Bone marrow (tissue), 2 donors: ENCODE measurements at places on chromosomes 6 and 20.
A peak's percentile ranks its signal among the peaks of the same experiment; 100 is the strongest.

GRCh38 chr6:40256224-40256623 is 322.0 kb upstream of the MOCS1 start:
- DNase-seq: no peak

DNA sequence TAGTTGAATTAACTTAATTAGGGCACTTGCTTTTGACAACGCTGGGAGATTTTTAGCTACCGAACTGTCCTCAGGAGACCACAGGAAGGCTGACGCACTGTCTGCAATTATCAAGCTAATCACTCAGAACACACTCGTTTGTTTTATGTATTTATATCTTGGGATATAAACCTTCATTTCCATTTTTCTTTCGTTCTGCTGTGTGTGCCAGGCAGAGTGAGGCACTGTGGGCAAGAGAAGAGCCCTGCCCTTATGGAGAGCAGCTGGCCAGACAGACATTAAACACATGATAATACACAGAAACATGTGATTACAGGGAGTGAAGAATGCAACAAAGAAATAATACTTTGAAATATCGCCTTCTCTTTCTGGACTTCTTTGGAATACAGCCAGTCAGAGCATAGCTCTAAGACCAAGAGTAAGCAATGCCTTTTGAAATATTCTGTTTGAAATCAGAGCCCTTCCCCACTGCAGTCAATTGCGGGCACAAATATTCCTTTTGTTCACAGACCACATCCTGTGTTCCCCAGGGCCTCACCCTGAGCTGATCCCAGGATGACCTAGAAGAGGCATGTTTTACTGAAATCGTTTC is 96.8 kb downstream of the ANKRD60 start:
- DNase-seq: no peak

DNA sequence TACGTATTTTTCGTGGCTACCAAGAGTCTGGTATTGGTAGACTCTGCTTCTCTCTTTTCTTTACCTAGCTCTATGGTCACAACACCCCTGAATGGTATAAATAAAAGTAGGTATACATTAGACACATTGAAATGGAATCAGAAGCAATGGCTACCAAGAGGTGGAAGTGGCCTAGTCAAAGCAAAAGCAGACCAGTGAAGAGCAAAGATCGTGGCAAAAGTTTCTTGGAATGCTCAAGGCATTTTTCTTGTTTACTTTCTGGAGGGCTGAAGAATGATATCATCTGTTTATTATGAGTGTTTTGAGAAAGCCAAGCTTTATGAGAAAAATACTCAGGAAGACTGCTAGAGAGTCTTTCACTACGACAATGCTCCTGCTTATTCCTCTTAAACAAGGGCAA is 28.6 kb upstream of the MOCS1 start:
- no peak for DNase-seq

- no peak for DNase-seq
These were observed 245.9 kb downstream of the DLL1 start for GRCh38 chr6:170044836-170045562.

- DNase-seq: peak; percentile 94
These were observed 24.6 kb downstream of the MYLK4 start for GRCh38 chr6:2725999-2726567.

DNA sequence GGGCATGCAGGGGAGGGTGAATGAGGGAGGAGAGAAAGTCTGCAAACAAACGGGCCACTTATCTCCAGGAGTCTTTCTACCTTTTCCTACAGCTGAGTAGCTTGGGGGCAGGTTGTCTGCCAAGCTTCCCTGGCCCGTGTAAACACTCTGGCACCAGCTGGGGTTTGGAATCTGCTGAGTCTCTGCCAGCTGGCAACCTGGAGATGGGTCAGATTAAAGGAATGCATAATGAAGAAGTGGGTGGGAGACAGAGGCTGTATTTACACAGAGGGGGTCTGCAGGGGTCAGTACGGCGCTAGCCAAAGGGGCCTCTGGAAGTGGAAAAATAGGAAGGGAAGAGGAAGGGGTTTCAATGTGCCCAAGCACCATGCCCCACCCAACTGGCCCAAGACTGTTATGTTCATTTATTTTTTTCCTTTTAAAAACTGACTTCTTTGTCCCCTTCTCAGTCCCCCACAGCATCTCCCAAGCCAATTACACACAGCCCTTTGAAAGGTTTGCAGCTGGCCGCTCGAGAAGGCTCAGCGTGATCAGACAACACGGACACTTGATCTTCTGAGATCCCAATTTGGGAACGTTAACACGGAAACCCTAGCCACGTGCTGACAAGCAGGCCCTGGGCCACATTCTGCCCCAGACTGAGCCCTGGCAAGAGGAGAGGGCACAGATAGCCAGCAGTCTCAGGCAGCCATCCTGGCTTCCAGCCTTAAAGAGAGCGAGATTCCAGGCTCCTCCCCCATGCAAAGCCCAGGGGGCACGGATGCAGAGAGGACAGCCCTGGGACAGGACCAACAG is 25.2 kb downstream of the TRAM2 start:
- DNase-seq: no peak

- no peak for DNase-seq
These were observed 184.5 kb upstream of the MARCKS start for GRCh38 chr6:113672491-113673149.

- no peak for DNase-seq
These were observed 42.3 kb upstream of the PTPN1 start for GRCh38 chr20:50467718-50468356.

GRCh38 chr6:87925373-87926060 is 122.1 kb upstream of the SPACA1 start:
- DNase-seq: no peak
